Left kidney (tissue), 8 donors: ENCODE measurements at places on chromosomes 1 and 21.
A peak's percentile ranks its signal among the peaks of the same experiment; 100 is the strongest.

DNA sequence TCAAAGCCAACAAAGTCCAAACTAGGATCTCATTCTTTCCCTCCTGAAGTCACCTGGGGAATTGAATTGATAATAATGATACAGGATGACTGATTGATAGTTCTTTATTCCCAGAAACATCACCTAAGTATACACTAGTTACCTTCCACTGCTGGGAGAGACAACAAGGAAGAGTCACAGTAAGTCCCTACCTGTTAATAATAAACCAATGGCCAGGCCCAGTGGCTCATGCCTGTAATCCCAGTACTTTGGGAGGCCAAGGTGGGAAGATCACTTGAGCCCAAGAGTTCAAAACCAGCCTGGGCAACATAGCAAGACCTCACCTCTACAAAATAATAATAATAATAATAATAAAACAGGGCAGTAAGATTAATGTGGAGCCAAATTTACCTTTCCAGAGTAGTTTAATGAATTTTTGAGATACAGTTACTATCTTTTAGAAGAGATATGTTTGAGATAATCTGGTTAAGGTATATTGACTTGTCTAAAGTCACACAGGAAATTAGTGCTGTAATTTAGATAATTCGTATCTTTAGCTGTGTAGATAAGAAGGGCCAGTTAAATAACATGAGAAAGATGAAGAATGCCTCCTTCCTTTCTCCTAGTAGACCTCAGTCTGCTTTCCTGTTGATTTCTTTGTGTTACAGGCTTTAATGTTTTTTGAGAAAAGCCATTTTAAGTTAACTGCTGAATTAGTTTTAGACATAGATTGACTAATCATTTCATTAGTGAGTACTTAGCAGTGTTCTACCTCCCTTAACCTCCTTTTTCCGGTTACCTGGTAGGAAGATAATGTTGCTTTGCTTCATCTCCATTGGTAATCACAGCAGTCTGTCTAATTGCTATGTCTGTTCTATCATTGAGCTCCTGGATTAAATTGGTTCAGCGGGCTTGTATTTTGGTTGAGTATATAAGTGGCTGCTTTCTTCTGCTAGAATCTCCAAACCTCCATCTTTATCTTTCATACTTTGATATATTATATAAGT is 22.0 kb downstream of the SMAP2 start:
- no peak for DNase-seq

GRCh38 chr1:25810341-25811299 is 9.1 kb upstream of the MTFR1L start:
- no peak for DNase-seq

DNA sequence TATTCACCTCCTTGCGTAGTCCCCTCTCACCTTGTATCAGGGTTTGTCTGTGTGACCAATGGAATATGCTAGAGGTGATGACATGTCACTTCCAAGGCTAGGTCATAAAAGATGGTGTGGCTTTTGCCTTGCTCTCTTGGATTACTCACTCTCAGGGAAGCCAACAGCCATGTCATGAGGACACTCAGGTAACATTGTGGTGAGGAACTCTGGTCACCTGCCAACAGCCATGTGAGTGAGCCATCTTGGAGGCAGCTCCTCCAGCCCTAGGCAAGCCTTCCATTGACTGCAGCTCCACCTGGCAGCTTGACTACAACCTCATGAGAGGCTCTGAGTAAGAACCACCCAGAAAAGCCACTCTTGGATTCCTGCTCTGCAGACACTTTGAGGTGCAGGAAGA is 11.0 kb upstream of the HEYL start:
- DNase-seq, result no peak

DNA sequence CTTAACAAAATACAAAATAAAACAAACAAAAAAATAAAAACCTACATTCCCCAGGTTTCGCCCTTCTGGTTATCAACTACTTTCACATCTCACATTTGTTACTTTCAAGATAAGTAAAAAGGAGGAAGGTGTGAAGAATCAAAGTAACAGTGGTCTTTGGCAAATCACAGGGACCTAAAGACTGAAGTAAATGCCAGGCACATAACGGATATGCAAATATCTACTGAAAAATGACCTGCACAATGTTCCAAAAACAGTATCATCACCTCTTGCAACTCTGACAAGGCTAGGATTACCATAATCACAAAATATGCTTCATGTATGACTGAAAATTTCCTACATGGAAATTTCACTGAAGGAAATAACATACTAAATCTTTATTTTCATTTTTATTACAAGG is 29.3 kb downstream of the COP1 start:
- no peak for DNase-seq

GRCh38 chr21:39863111-39863510 is 4.1 kb upstream of the PCP4 start:
- no peak for DNase-seq

GRCh38 chr1:226884966-226885820 is 14.8 kb downstream of the PSEN2 start:
- DNase-seq, result no peak

DNA sequence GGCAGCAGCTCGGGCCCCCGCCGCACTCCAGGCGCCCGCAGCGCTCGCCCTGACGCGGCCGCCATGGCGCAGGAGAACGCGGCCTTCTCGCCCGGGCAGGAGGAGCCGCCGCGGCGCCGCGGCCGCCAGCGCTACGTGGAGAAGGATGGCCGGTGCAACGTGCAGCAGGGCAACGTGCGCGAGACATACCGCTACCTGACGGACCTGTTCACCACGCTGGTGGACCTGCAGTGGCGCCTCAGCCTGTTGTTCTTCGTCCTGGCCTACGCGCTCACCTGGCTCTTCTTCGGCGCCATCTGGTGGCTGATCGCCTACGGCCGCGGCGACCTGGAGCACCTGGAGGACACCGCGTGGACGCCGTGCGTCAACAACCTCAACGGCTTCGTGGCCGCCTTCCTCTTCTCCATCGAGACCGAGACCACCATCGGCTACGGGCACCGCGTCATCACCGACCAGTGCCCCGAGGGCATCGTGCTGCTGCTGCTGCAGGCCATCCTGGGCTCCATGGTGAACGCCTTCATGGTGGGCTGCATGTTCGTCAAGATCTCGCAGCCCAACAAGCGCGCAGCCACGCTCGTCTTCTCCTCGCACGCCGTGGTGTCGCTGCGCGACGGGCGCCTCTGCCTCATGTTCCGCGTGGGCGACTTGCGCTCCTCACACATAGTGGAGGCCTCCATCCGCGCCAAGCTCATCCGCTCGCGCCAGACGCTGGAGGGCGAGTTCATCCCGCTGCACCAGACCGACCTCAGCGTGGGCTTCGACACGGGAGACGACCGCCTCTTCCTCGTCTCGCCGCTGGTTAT is 2.8 kb downstream of the KCNJ9 start:
- peak; percentile 74 for DNase-seq
